ENCODE measurements at places on chromosomes 12 and 14.

DNA sequence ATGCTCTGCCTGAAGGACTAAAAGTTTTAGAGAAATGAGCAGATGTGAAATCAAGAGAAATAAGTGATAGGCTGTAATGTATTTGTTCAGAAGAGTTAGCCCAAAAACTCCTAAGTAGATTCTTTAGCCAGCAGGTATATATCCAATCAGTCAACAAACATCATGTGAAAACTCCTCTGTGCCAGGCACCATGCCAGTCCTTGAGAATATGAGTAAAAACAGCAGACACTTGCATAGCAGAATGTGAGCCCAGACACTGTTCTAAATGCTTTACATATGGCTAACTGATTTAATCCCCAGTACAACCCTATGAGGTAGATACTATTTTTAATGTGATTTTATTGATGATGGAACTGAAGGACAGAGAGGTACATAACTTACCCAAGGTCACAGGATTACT is 329.8 kb downstream of the PAWR start:
- DNase-seq = no peak

DNA sequence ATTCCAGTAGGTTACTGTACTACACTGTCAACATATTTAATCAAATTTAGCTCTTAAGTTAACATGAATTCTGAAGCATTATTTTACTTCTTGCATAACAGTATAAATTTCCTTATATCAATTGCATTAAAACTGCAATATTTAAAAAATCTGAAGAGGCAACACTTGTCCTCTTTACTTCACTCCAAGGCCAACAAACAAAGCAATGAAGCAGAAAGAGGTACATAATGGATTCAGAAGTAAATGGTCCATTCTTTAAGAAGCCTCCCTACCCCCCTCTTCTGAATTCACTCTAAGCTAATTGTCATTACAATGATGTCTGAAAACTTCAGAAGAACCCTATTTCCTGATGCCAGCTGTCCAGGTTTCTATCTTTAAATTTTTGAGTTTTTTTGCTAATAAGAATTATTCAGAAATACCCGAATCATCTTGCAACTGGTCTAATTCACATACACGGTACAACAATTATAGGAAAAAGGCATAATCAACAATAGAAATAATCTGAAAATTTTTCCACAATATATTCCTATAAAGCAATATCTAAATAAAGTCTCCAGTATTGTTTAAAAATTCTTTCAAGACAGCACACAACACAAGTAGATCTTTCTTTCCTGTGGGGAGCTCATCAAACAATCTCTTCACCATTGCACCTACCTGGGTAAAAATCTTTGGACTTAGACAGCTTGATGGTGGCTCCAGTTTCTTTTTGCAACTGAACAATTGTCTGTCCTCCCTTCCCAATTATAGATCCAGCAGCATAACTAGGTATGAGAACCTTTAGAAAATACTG is 2.9 kb downstream of the NOVA1 start:
- no peak for DNase-seq

DNA sequence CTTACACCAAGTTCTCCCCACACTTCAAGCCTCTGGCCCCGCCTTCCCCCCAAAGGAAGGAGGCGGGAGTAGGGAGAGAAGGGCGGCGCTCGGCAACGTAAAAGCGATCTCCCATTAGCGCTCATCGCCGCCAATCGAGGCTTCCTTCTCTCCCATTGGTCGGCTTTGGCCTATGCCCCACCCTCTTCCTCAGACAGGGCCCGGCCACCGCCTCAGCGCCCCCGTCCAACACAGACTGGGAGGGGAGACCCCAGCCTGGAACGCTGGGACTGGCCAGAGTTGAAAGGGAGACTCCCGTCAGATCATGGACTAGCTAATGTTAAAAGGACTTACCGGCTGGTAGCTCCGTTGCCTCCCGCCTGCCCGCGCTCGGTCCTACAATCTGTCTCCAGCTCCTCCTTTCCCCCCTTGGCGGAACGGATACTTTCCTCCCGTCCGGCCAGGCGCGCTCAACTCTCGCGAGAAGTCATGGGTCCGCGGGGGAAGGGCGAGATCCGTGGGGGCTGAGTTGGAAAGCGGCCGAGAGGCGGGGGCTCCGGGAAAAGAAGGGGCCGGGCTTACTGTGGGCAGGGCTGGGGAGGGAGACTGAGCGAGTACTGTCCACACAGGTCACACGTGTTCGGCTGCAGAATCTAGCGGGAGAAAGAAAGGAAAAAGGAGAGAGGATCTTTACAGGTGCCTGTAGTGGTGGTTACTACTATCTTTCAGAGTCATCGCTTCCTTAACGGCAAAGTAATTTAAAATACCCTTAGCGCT is at the start of gene ATF7:
Gene ATF7, minus strand, starts transcription at position 437 of the 756 bp plus-strand sequence. CDS start 25,382 bp downstream, outside the sequence.
- DNase-seq = peak; percentile 96

DNA sequence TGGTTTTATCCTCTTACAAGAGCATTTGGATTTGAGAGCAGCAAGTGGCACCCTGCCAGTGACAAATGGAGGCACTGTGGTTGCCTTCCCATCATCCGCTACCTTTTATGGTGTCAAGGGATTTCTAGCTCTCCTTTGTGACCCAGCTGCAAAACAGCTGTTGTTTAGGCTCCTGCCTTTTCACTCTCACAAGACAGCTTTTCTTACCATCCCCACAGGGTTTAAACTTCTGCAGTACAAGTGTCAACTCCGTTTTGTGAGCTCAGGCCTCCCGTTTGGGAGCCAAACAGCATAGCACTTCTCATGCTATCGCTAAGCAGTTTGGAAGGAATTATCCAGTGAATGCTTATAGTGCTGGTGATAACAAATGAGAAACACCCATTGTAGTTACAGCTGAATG is 331.4 kb downstream of the TMTC2 start:
- no peak for DNase-seq

- peak; percentile 49 for DNase-seq
Measured at GRCh38 chr14:103281496-103282231, 52.4 kb upstream of the EIF5 start.

GRCh38 chr14:105426416-105427130 is 6.9 kb downstream of the MTA1 start:
- no peak for DNase-seq

DNA sequence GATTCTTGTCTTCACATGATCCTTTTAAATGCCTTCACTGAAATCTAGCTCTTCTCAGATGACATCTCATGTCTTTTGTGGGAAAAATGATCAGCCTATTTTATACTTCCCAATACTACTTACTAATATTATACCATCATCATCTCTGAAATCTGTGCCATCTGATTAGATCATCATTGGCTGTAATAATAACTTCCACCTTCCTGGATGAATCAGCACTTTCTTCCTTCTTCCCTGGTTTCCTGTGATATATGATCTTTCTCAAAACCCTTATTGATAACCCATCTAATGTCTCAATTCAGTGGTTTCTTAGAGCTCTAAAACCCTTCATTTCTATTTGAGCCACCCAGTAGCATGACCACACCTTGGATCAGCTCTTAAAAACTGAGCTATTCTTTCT is 30.9 kb downstream of the GPR137C start:
- DNase-seq = no peak

- peak; percentile 22 for DNase-seq
Measured at GRCh38 chr12:104226672-104227071, 11.1 kb downstream of the TXNRD1 start.

- no peak for DNase-seq
Measured at GRCh38 chr14:95242870-95243269, 76.8 kb downstream of the CLMN start.

DNA sequence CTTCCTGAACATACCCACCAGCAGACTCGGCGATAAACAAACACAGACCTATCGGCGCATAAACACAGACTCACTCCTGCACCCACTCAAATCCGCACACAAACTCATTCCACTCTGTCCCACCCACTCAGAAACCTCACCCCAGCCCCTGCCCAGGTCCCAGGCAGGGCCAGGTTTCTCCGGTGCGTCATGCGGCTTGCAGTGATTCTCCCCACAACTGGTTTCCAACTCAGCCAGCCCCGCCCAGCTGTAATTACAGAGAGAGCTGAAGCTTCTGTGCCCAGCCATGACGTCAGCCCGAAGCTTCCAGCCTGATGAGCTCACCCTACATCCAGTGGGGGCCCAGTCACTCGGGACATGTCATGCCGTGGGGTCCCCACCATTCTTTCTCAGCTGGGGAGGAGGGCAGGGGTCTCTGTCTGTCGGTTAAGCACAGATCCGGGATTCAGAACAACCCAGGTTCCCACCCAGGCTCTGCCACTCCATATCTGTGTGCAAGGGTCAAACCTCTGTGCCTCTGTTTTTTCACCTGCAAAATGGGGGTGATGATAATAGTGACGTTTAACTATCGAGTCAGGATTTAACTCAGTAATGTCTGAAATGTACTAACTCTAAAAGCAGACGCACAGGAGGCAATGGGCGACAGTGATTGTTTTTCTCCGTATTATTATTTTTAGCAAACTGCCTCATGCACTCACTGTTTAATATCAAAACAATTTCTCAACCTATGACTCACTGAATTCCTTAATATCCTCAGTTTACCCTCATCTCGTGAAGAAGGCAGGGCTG is 2.3 kb upstream of the HSPB8 start:
- peak; percentile 96 for DNase-seq

- DNase-seq = no peak
Measured at GRCh38 chr14:86770186-86770585, 1222.8 kb downstream of the GALC start.

GRCh38 chr12:2314492-2314891 is 261.7 kb downstream of the CACNA1C start:
- no peak for DNase-seq

DNA sequence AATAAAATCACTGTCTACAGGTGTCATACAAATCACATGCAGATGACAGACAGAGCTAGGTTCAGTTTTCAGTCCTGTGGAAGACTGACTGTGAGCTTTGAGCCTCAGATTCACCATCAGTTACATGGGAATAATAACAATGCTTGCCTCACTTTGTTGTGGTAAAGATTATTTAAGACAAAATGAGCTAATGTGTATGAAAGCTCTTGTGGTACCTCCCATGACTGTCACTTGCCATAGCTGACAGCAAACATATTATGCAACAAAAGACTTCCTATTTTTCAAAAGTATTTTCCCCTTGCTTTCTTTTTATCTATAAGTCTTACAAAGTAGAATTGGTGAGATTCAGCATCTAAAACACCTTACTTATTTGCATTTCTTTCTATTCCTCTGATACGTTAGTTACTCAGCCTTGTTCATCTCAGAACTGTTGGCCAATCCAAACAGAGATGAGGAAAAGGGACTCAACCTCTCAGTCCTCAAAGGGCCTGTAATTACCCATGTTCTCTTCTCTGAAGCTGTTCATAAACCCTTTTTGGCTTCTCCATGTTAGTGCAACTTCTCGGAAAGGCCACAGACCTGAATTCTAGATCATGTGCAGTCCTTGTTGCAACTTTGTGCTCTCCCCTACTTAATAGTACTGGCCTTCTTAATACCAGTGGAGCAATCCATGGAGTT is 8.8 kb upstream of the DDHD1 start:
- DNase-seq = no peak

DNA sequence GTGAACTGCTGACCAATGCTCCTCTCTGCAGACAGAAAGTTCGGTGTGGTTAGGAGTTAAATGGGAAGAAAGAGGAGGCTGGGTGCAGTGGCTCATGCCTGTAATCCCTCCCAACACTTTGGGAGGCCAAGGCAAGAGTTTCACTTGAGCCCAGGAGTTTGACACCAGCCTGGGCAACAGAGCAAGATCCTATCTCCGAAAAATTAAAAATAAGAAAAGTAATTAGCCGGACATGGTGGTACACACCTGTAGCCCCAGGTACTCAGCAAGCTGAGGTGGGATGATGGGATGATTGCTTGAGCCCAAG is 19.0 kb downstream of the ATXN2 start:
- DNase-seq = no peak

GRCh38 chr12:48175613-48176416 is 7.6 kb upstream of the CCDC184 start:
- DNase-seq = no peak

- no peak for DNase-seq
Measured at GRCh38 chr12:47841910-47842309, 22.2 kb upstream of the HDAC7 start.

- DNase-seq = no peak
Measured at GRCh38 chr12:6548556-6548955, 7.3 kb downstream of the IFFO1 start.

DNA sequence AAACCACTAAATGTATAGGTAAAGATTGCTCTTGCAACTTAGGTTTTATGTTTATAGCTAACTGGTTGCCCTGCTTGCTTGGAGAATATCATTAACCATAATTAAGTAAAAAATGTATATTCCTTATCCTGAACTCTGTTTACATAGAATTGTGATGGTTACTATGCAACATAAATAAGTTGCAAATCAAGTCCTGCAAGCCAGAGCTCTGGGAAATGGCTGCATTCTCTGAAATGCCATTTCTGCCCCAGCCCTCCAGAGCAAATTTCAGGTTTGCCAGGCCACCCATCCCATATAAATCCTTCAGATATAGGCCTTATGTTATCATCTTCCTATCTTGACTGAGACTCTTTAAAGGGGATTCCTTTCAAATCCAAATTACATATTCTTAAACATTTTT is 118.4 kb upstream of the MYF6 start:
- DNase-seq = no peak

- DNase-seq = no peak
Measured at GRCh38 chr14:23245282-23245681, 7.5 kb downstream of the RNF212B start.

DNA sequence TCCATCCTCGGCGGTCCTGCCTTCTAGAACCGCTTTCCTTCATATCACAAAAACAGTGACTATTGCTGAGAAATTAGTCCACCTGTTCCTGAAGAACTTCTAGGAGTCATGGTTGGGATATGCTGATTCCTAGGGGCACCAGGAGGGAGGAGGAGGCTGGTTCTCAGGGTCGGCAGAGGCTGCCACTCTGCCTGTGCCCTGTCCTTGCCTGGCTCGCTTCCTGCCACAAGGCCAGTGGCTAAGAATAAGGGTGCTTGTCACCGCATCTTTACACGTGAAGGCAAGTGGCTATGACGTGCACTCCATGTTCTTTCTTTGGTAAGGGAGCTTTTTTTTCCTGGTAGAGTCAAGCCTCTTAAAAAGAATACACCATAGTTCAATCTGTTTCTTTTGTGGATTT is 18.7 kb upstream of the DGLUCY start:
- DNase-seq = no peak

- no peak for DNase-seq
Measured at GRCh38 chr14:92658684-92659083, 89.7 kb downstream of the LGMN start.

GRCh38 chr12:5305886-5306545 is 125.9 kb upstream of the NTF3 start:
- DNase-seq = no peak

- DNase-seq = no peak
Measured at GRCh38 chr12:74644681-74645080, 107.0 kb downstream of the ATXN7L3B start.

GRCh38 chr12:68406134-68406576 is 74.0 kb upstream of the MDM1 start:
- DNase-seq = peak; percentile 34

GRCh38 chr14:63564318-63564717 is 21.1 kb upstream of the PPP2R5E start:
- no peak for DNase-seq

DNA sequence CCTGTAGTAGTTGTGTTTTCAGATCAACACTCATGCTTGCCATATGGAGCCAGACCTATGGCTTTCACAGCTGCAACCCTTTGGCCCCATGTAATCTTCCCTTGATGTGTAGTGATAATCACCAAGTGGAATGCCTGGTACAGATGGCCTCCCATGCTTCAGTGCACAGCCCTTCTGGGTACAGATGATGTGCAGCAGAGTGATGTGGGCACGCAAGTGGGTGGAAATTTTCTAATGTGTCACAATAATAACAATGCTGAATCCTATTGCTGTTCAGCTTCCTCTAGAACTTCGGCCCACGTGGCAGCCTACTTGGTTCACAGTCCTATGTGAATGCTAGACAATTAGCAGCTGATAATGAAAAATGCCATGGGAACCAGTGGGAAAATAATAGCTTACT is 188.1 kb downstream of the SNAPC1 start:
- peak; percentile 37 for DNase-seq

Data from brain microvascular endothelial cell (primary cell).